ENCODE measurements at places on chromosomes 2 and 18. TPM values are rescaled to one million over a fixed set of nuclear protein-coding genes. Genes with fewer than 3 reads are reported as not detected.

DNA sequence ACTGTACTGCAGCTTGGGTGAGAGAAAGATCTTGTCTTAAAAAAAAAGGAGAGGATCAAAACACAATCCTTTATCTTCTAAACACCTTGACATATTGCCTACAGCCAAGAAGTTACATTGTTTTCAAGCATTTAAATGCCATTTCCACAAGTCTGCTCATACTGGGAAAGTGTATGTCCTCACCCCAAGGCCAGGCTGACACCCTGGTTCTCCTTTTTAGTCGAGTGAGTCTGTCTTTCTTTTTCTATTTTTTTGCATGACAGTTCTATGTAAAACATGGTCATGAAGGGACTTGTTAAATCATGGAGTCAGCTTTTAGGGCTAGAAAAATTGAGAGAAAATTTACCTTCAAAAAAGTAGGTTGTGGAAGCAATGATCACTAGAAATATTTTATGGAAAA lies 233.3 kb downstream of the FAM210A start:
- DNase-seq = no peak

DNA sequence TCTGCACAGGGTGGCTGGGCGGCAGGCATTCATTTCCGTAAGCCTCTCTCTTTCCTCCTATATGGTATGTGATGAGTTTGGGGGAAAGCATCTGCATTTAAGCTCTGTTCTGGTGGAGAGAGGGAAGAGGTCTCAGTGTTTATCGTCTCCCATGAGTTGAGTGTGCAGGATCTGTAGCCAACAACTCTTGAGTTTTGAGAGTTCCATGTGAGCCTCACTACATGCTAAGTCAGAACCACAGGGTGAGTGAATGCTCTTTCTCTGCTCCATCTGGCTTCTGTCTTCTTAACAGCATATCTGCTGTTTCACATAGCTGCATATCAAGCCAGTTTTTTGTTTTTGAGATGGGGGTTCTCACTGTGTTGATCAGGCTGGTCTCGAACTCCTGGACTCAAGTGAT lies 22.7 kb downstream of the RAB31 start:
- no peak for DNase-seq

GRCh38 chr2:227020416-227020815 lies 143.6 kb downstream of the COL4A4 start:
- no peak for DNase-seq

SERPINB4 gene
- not detected for total RNA-seq

SIGLEC15 gene
- total RNA-seq = 2.9 TPM

DNA sequence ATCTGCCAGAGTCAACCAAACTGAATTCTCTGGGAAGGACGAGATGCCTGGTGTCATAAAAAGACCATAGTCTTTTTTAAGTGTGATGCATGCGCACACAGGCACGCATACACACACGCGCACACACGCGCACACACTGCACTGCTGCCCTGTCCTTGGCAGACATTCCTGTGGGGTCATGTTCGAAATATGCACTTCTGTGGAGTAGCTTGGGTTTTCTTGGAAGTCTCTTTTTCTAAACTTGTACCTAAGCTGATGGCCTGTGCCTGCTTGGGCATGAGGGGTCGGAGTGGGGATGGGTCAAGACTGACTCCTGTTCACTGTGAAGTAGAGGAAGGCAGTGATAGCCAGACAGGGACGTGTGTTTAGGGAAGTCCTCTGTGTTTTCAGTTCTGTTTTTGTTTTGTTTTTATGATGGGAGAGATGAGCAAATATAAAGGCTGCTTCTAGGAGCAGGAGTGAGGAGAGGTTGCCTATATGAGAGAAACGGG lies 4.0 kb upstream of the RMC1 start:
- DNase-seq = peak; percentile 26

DNA sequence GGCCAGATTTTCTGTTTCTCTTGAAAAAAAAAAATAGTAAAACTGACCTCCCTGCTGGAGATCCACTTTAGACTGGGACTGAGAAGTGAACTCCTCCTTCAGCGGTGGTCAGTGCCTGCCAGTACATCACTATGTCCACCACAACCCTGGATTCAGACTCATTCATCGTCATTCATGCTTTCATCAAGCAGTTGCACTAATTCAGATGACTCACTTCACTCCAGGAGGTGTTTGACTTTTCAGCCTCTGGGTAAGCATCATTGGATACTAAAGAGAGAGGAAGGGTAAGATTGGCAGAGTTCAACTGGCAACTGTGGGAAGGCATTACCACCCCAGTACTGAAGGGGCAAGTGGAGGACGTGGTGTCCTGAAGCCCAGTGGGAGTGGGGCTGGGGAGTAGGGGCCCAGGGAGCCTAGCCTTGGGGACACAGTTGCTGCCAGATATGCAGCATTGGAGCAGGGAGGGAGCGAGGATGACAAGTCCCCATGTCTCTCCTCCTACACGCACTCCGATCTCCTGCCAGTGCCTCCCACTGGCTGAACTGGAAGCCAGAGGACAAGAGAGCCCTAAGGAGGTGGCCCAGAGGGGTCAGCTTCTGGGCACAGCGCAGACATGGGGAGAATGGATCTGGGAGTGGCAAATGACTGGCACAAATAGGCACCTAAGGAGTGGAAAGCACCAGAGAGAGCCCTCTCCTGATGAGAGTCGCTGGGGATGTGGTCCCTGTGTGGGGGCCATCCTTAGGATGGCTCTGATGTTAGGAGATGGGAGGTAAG lies 111.1 kb downstream of the TGFA start:
- DNase-seq = peak; percentile 2

COPS8 gene
- total RNA-seq = 422 TPM

DNA sequence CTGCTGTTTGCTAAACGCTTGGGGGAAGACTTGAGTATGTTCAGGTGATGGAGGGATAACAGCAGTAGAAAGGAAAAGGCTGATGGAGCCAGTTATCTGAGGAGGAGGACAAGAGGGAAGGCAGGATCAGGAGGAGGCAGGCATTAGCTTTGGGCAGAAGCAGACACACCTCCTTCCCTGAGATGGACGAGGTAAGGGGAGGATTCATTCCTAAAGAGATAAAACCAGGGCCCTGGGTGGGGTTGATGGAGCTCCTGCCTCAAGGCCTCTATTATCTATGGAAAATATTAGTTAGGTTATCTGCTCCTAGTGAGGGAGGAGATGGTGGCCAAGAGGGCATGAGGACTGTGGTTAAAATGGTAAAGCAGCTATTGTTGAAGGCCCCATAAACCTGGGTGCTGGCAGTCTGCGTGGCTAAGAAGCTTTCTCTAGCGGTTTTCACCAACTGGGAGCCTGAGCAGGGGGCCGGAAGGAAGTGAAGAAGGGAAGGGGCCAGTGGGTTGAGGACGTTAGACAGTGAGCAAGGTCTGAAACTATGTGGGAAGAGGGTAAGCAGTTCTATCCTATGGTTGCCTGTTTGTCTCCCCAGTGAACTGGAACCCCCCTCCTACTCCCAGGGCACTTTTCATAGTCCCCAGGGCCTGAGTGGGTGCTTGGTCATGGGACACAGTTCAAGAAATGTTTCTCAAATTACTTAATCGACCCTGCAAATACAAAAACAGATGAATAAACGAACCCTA lies 56.6 kb upstream of the HK2 start:
- DNase-seq = no peak

DNA sequence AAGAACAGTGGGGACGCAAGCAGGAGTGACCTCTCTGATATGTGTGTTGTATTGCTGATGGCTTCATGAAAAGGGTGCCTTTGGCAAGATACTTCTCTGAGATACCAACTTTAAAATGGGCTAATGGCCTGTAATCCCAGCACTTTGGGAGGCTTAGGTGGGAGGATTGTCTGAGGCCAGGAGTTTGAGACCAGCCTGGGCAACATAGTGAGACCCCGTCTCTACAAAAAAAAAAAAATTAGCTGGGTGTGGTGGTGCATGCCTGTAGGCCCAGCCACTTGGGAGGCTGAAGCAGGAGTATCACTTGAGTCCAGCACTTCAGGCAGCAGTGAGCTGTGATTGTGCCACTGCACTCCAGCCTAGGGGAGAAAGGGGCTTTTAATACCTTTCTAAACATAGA lies 9.8 kb downstream of the BIRC6 start:
- DNase-seq = no peak

GRCh38 chr2:28930205-28930604 lies 35.7 kb downstream of the WDR43 start:
- DNase-seq = no peak
